GM13977 (cell line): ENCODE measurements at places on chromosomes 1 and 21.

DNA sequence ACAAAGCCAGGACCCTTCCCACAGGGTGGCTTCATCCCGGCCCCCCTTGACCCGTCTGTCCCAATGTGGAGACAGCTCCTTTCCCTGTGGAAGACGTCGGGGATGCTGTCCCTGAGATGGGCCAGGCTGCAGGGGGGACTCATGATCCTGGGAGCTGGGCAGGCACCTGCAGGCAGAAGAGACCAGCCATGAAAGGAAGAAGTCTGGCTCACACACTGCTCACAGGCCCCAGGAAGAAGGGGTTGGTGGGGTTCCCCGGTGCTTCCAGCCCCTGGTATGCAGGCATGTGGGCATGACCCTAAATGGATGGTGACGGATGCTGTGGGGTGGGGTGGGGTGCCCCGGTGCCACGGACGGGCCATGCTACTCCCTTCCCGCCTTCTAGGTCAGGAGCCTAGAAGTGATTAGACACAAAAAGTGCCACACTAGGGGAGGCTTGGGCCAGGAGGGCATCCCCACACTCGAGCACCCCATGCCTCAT, 8.3 kb downstream of the ACTRT2 start:
- no peak for DNase-seq

DNA sequence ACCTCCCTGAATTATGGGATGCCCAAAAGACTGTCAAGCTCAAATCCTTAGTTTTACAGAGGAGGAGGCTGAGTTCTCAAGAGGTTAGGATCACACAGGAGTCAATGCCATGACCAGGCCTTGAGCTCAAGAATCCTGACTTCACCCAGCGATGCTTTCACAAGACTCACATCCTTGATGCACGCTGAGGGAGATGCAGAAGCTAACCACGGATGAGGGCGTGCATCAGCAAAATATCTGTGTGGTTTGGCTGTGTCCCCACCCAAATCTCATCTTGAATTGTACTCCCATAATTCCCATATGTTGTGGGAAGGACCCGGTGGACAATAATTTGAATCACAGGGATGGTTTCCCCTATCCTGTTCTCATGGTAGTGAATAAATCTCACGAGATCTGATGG, 133.2 kb downstream of the KCNJ6 start:
- no peak for DNase-seq

GRCh38 chr1:55284856-55285255, 69.7 kb upstream of the USP24 start:
- no peak for DNase-seq

- no peak for DNase-seq
Observed at GRCh38 chr1:205294175-205294917, 27.2 kb downstream of the NUAK2 start.

GRCh38 chr1:237901299-237901934, 10.7 kb upstream of the ZP4 start:
- peak; percentile 27 for DNase-seq

- DNase-seq, result peak; percentile 85
Observed at GRCh38 chr1:204453141-204453772, 41.3 kb downstream of the PIK3C2B start.

GRCh38 chr21:25509862-25510261, 97.4 kb downstream of the MRPL39 start:
- peak; percentile 26 for DNase-seq

DNA sequence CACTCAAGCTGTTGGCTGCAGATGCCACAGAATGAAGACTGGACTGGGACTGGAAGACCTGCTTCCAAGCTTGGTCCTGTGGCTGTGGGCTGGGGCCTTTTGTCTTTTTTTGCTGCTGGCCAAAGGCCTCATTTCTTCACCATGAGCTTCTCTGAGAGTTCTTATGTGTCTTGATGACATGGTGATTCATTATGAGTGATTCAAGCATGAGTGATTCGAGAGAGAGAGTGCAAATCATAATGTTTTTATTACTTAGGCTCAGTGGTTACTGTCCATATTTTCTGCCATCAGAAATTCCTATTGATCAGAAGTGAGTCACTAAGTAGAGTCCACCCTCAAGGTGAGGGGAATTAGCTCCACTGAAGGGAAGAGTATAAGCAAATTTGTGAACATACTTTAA, 94.0 kb downstream of the PCP4 start:
- DNase-seq, result no peak

DNA sequence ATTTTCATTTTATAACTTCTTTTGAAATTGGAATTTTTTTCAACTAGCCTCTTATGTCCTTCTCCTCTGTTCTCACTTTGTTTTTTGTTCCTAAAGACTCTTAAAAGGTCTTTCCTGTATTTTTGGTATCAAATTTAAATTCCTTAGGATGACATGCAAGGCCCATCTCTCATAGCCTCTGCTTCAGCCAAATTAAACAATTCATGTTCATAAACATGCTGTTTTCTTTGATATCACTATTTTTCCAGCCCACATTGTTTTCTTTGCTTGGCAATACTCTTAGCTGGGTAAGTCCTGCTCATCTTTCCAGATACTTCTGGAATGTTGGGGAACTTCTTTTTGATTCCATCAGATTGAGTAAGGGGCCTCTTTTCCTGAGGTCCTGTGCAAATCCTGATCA, 55.8 kb upstream of the GPR88 start:
- no peak for DNase-seq

DNA sequence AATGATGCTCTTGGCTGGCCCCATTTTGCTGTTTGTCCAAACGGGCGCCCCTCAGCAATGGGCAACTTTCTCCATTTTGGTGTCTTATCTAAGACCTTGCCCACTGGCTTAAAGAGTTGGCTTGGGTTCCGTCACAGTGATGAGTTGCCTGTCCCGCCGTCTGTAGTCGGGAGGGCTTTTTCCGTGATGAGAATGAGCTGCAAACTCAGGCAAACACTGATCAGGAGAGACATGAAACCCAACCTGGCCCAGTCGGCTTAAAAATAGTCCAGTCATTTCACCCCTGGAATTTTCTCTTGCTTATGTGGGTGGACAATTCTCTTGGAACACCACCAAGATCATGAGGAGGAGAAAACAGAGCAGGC, 79.3 kb downstream of the ST6GALNAC3 start:
- DNase-seq, result no peak

GRCh38 chr1:27507960-27508665, 18.1 kb upstream of the WASF2 start:
- DNase-seq, result no peak

- no peak for DNase-seq
Observed at GRCh38 chr21:32457360-32457840, 44.9 kb downstream of the EVA1C start.

- no peak for DNase-seq
Observed at GRCh38 chr1:115890580-115890979, 49.7 kb upstream of the NHLH2 start.

GRCh38 chr1:119593805-119594204, 54.3 kb downstream of the ZNF697 start:
- DNase-seq, result no peak

- DNase-seq, result no peak
Observed at GRCh38 chr1:204882479-204882878, 11.8 kb downstream of the NFASC start.

- no peak for DNase-seq
Observed at GRCh38 chr1:53186533-53186932, 10.1 kb upstream of the CPT2 start.

GRCh38 chr1:151024540-151025146, 11.7 kb upstream of the BNIPL start:
- DNase-seq, result peak; percentile 82

DNA sequence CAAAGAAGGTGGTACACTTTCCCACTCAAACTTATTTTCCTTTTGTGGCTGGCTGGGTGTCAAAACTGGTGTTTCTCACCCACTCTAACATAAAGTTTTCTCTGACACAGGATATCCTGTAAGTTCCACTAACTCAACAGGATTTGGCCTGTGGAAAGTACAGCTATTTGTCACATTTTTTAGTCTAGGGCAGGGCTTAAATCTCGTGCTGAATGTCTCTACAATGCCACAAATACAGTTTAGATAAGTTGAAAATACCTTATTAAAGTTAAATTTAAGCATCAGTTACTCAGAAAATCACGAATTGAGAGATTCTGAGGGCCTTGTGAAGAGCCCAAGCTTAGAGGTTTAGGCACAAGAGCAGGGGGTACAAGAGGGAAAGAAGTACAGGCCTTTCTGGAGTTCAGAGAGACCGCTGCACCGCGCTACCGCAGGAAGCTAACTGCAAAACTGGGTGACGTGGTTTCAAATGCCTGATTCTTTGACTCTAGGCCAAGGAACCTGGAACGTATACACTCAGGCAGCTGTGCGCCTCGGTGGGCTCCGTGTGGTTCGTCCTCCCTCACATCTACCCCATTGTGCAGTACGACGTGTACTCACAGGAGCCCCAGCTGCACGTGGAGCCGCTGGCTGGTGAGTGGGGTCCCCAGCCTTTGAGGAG, 23.4 kb upstream of the PWP2 start:
- no peak for DNase-seq

DNA sequence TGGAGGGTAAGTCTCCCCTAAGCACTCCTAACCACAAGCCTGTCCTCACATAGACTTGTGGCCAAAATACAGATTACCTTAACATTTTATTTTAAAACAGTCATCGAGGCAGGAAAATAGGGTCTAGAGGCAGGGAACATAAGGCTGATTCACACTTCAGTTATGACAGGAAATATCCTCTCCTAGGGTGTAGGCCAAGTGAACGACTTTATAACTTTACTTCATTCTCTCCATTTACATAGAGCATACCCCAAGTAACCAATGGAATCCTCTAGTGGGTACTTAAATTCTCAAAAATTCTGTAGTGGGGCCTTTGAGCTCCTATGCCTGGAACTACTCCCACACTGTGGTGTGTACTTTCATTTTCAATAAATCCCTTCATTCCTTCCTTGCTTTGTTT, 113.0 kb downstream of the WDR3 start:
- DNase-seq, result no peak

GRCh38 chr1:28265577-28265976, 6.3 kb downstream of the SESN2 start:
- DNase-seq, result no peak

DNA sequence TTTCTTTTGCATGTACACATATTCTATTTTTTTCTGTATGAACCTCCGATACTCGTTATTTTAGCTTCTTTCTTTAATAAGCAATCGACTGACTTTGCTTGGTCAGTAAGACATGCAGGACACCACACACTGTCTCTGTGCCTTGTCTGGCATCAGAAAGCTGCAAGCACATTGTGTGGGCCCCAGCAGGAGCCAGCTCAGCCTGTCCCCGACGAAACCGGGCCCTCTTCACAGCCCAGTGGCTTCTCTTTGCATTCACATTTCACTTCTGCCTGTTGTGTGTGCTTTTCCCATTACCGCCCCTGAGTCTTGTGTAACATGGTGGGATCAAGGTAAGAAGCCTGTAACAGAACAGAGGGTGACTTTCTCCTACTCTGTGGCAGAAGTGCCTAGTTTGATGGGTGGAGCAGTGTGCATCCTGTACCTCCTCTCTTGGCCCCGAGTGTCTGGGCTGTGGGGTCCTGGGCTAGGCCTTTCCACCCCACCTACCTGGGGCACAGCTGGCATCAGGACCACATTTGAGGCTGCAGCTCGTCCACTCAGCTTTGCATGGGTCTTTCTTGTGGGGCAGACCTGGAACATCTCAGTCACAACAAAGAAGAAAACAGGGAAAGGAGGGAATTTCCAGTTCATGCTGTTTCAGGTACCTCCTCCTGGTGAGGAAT, 118.9 kb upstream of the COL6A1 start:
- DNase-seq, result no peak

DNA sequence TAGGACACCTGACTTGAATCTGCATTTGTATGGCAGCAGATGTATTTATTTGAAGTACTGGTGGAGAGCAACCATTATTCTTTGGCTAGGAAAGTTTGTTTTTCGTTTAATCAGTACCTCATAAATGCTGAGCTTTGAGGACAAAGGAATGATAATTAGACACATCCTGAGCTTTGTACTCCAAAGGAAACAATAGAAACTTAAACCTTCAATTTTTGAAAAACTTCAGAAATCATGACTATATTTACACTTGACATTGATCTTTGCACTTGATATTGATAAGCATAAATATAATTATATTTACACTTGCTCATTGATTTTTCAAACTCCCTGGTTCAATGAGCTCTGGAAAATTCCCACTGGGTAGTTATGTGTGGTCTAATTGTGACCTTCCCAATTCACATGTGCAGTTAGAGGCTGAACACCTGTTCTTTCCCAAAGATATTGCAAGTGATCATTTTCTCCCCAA, 10.7 kb downstream of the PATJ start:
- DNase-seq, result no peak

GRCh38 chr21:23014021-23014420, 2015.8 kb downstream of the NCAM2 start:
- DNase-seq, result no peak

DNA sequence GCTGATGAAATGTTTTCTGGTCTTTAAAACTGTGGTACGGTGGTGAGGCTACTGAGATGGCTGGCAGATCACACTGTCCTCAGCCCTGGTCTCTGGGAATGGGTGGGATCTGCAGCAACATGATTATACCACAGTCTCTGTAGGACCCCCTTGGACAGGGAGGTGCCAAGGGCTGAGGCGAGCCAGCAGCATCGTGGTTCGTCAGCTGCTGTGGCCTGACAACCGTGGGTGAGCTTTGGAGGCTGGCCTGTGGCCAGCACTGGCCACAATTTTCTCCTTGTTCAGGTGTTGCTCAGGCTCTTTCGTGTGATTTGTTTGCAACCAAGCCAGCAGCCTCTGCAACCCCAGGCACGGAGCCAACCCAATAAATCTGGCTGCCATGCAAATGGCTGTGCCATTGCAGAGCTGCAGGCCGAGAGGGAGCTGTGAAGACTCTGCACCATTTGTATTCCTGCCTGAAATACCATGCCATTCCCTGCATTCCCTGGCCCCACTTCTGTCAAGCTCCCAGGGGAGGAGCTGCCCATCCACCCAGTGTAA, 70.9 kb downstream of the PCP4 start:
- no peak for DNase-seq

- DNase-seq, result no peak
Observed at GRCh38 chr1:154877370-154877974, 7.4 kb upstream of the KCNN3 start.

- no peak for DNase-seq
Observed at GRCh38 chr1:118923319-118923718, 64.8 kb downstream of the TBX15 start.

- no peak for DNase-seq
Observed at GRCh38 chr1:153349363-153350320, 1.0 kb upstream of the PGLYRP4 start.
